Stimulated activated CD4-positive, alpha-beta T cell treated with anti-CD3 and anti-CD28 coated beads, Interleukin-15, amount 100 ng/mL, for 24 hours (primary cell): ENCODE measurements at places on chromosomes 7 and 10.

GRCh38 chr7:91005841-91006240, 258.4 kb upstream of the FZD1 start:
- DNase-seq, result no peak

GRCh38 chr7:37476881-37477450, 28.3 kb upstream of the ELMO1 start:
- DNase-seq, result no peak

GRCh38 chr10:33274096-33274785, 60.2 kb downstream of the NRP1 start:
- DNase-seq, result no peak

DNA sequence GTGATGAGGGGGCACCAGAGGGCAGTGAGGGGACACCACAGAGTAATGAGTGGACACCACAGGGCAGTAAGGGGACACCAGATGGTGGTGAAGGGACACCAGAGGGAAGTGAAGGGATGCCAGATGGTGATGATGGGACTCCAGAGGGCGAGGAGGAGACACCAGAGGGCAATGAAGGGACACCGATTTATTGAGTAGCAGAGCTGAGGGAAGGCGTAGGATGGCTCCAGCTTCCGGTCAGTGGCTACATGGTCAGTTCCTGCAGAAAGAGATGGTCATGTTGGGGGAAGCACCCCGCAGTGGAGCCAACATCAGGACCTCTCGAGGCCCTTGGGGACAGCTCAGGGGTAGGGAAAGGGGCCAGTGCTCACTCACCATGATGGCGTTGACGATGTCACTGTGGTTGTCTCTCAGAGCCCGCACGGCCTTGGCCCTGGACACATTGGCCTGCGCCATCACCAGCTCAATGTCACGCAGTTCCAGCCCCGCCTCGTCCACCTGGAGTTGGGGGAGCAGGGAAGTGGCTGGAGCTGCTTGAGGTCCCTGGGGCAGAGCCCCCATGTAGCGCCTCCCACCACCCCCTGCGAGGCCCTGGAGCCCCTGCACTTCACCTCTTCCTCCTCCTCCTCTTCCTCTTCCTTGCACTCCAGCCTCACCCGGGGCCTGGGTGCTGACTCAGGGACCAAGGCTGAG, 8.4 kb downstream of the NACAD start:
- no peak for DNase-seq

DNA sequence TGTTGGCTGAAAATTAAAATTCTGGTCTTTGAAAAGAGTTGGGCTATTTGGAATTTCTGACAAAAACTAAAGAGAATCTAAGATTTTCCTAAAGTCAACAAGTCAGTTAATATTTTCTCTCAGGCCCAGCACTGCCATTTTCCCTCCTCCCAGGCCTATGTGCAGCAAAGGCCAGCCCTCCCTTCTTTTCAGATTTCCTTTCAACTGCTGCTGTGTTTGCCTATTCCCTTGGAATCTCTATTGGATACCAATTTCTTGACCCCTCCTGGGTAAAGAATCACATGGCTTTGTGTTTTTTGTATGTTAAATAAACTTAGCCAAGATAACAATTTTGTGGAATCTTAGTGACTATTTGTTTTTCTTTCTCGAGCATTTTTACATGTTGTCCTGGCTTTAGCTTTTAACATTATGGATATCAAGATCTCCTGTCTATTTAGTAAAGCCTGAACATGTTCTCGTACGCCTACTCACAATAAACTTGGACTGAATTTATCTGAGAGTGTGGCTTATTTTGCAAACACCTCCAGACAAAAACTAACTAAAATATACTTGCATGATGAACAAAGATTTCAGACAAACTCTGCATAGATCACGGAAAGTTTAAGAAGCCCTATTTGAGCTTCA, 19.9 kb downstream of the MACC1 start:
- DNase-seq, result no peak

DNA sequence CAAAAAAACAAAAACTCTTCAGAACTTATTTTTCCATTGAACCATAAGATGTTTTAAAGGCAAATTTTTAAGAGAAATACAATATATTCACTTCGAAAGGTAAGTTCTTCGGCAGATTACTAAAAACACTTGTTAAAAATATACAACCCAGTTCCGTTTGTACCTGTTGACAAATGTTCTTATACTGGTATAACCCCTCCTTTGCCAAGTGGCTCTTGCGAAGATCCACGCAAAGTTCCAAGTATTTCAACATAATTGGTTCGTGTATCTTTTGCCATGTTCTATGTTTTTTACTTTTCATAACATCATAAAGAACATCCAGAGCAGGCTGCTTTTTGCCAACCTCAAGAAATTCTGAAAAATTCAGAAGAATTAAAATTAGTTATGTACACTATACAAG, 7.0 kb downstream of the EIF3A start:
- no peak for DNase-seq
